ENCODE measurements at places on chromosomes 5 and 9.

- DNase-seq: no peak
Measured at GRCh38 chr9:20028849-20029231, 240.0 kb upstream of the SLC24A2 start.

DNA sequence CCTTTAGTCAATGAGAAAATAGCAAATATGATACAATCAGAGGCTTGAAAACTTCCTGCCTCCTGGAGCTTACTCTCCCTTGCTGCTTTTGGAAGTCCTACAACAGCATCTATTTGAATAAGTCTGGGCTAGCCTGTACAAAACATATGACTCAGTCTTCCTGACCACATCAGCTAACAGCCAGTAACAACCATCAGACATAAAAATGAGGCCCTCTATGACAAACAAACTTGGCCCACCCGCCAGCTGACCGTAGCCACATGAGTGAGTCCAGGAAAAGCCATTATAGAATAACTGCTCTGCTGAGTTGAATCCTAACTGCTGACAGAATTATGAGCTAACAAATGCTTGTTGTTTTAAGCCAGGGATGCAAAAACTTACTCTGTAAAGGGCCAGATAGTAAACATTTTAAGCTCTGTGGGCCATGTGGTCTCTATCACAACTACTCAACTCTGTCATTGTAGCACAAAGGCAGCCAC lies 347.6 kb downstream of the PTPRD start:
- peak; percentile 16 for DNase-seq

- peak; percentile 80 for DNase-seq
Measured at GRCh38 chr5:141821430-141821925, 56.7 kb downstream of the PCDH1 start.

- DNase-seq: no peak
Measured at GRCh38 chr5:2917093-2917492, 165.6 kb upstream of the IRX2 start.

GRCh38 chr5:132782101-132782500 lies 5.1 kb upstream of the SEPTIN8 start:
- peak; percentile 50 for DNase-seq

- DNase-seq: peak; percentile 29
Measured at GRCh38 chr5:32690153-32690552, 21.0 kb upstream of the NPR3 start.

DNA sequence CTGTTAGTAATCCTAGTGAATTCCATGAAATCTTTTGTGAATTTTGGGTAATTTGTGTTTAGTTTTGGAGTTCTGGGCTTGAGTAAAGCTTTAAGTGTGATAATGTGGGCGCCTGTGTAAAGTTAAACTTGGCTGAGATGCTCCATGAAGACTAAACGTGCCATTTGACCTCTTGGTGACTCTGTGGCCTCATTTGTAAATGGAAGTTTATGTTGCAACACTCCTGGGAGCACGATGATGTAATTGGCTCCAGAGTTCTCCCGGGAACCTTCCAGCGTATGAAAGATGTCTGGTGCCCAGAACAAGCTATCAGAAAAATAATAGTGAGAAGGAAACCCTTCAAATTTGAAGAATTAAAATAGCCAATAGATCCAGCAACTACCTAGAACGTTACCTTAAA lies 981.2 kb downstream of the TLE4 start:
- peak; percentile 2 for DNase-seq

- DNase-seq: no peak
Measured at GRCh38 chr5:61657010-61657409, 325.0 kb downstream of the ZSWIM6 start.

Measured in RPMI7951 (cell line).